Hippocampal formation (tissue), 2 donors: ENCODE measurements at places on chromosomes 3 and 15.

- DNase-seq = no peak
Observed at GRCh38 chr15:43913941-43914340, 87.1 kb downstream of the WDR76 start.

DNA sequence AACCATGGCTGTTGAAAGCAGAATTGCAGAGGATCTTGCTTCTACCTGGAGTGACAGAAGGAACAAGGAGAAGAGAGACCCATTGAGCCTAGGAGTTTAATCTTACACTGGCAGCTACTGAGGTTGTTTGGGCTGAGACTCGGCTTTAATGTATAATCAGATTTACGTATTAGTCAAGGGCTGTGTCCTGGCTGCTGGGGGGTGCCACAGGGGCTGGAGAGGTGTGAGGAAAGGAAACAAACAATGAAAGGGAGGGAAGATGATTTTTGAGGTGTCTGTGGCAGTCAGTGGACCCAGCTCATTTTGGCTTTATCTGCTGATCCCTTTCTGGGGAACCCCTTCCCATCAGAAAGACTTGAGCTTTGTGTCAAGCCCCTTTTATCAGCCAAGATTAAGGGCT is 95.7 kb downstream of the PRICKLE2 start:
- no peak for DNase-seq

DNA sequence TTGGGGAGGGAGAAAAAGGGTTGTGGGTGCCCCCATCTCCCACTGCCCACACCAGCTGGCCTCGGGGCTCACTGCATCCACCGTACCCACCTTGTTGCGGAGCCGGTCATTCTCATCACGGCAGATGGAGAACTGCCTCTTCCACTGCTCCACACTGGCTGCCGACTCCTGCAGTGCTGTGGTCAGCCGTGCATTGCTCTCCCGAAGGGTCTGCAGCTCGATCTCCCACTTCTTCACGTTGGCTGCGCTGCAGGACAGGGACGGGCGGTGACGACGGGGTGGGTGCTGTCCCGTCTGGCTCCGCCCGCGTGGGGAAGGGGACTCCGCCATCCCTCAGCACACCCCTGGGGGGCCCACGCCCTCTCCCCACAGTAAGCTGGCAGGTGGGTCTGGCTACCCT is 45.1 kb downstream of the WHAMM start:
- no peak for DNase-seq

DNA sequence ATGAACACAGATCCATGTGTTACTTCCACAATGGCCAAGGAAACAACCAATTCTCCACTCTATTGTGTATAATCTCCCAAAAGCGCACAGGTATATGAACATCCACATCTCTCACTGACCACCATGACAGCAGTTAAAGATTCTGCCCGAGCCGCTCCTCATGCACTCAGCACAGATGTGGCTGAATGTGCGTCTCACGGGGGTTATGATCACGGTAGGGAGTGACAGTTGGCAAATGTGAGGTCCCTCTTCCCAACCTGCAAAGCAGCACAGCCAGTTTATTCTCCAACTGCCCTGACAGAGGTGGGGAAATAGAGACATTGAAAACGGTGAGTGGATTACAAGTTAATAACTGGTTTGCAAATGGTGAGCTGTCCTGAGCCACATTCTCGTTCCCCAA is 17.6 kb downstream of the FOXP1 start:
- DNase-seq = no peak

DNA sequence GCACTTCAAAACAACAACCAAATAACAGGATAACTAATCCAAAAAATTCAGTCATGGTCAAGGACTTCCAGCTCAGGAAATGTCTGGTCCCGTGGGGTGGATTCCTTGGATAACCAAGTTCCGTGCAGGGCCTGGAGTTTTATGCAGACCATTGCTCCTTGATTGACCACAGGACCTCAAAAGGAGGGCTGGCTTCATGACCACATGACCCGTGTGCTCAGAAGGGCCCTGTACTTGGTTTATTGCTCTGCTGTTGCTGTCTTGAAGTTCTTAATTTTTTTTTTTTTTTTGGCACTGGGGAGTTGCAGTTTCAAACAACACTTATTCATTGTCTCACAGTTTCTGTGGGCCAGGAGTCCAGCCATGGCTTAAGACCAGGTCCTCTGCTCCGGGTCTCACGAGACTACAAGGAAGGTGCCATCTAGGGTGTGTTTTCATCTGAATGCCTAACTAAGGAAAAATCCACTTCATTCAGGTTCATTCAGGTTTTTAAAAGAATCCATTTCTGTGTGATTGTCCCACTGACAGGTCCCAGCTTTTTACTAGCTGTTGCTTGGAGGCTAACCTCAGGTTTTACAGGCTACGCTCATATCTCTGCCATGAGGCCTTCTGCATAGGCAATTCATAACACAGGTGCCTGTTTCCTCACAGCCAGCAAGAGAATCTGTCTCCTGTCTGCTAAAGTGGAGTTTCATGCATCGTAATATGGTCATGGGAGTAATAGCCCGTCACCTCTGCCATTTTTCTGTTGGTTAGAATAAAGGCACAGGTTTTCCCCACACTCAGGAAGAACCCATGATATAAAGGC is 65.3 kb downstream of the FLNB start:
- DNase-seq = no peak

DNA sequence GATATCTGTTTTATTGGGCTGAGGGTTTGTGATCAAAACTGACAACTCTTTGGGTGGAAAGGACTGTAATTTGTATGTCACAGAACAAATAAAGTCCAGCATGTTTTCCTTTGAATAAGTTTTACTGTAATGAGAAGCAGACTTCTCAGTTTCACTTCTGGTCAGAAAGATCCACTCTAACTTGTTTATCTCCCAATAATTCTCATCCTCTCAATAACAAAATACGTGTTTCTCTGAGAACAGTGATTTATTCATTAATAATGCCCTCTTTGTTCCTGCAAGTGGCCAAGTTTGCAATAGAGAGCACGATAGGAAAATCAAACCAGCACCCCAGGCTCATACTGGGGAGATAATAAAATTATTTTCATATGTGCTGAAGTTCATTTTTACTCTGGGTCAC is 190.6 kb downstream of the CNTN3 start:
- DNase-seq = peak; percentile 17

- no peak for DNase-seq
Observed at GRCh38 chr15:85762756-85763127, 32.0 kb downstream of the KLHL25 start.

DNA sequence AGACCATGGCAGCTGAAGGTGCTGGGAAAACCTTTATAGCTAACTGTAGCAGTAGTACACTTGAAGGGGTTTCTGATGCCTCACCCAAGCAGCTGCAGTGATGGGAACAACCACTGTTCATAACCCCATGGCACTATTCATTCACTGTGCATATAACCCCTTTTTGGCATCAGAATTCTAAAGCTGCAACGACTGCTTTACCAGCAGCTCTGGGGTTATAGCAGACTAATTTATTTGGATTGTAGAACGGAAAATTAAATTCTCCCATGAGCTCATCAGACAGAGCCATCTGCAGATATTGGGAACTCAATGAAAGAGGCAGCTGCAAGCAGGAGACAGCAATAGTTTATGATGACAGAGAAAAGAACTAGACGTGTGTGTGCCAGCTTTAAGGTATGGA is 28.6 kb downstream of the TFDP2 start:
- peak; percentile 12 for DNase-seq

DNA sequence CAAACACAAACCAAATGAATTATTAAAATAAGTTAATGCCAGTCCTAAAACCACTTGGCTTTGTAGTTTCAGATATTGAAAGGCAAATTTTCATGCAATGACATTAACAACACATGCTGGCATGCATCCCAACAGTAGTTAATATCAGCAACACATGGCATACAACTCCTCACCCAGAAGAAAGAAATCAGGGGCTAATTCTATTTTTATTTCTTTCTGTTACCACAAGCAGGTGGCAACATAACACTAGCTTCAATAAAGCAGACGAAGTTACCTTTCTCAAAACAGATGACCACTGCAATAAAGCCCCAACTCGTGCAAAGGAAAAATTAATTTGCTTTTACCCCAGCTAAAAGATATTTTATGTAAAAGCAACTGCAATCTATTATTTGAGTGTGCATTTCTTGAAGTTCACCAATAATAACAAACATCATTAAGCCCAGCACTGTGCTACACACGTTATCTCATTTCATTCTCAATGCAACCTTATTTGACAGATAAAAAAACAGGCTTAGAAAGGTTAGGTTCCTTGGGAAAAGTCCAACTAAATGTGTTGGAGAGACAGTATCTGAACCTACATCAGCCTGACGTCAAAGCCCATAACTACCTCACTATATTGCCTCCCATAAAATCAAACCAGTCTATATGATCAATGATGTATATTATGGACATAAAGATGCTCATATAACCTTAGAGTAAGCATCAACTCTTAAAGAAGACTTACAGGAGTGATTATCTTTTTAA is 2.8 kb downstream of the TOP2B start:
- peak; percentile 24 for DNase-seq

GRCh38 chr15:66452420-66452819 is 45.1 kb downstream of the SNAPC5 start:
- DNase-seq = no peak

- no peak for DNase-seq
Observed at GRCh38 chr15:42461261-42461660, 29.7 kb downstream of the ZNF106 start.

GRCh38 chr3:81888914-81889557 is 127.6 kb upstream of the GBE1 start:
- no peak for DNase-seq

DNA sequence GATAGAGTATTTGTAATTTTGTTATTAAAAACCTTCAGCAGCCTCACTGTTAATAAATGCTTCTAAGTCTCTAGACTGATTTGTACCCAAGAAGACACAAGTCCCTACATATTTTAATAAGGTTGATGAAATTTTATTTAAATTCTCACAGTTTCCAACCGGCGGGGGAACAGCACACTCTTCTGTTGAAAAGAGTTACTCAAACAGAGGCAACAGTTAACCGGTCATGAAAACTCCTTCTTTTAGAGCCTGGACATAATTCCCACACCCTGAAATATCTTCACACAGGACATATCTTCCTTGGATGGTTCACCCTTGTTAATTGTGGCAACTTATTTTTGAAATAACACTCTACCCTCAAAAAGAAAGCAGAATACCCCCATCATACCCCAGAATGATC is 278.8 kb downstream of the FOXP1 start:
- peak; percentile 51 for DNase-seq
